ENCODE measurements at places on chromosomes 13 and 19.

DNA sequence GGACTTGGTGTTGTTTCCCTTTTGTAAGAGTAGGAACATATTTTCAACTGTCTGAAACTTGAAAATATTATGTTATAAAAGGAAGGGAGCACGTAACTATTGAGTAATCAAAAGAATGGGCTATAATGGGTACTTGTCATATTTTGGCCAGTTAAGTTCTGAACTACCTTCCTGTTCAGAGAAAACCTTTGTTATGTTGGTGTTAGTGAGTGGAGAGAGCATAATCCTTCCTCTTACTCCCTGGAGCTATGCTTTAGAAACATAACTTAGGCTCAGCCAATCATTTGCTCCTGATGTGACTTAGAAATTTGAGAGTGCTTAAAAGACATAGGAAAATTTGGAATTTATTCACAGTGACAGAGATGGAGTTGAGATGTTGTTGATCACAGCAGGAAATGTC, 482.5 kb upstream of the SPRY2 start:
- DNase-seq: no peak

DNA sequence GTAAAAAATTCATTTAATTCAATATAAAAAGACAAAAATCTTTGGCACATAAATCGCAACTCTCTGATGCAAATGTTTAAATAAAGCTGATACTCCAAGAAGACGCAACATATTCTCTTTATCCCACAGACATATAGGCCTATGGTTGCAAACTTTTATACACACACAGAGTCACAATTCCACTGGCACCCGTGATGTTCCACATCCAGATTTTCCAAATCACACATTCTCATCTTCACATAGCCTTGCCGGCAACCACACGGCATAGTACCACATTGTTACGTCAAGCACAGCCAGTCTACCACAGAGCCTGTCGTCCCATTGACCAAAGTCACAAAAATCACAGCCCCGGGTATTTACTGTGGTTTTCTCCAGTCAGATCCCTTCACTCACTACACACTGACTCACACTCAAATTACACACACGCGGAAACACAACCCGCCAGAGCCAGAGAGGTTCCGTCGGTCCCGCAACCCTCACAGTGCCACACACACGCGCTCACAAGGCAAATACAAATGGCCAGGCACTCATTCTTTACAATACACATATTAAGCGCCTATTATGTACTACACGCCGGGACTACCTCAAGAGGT, 546 bp upstream of the ZNF546 start:
- DNase-seq: peak; percentile 13

DNA sequence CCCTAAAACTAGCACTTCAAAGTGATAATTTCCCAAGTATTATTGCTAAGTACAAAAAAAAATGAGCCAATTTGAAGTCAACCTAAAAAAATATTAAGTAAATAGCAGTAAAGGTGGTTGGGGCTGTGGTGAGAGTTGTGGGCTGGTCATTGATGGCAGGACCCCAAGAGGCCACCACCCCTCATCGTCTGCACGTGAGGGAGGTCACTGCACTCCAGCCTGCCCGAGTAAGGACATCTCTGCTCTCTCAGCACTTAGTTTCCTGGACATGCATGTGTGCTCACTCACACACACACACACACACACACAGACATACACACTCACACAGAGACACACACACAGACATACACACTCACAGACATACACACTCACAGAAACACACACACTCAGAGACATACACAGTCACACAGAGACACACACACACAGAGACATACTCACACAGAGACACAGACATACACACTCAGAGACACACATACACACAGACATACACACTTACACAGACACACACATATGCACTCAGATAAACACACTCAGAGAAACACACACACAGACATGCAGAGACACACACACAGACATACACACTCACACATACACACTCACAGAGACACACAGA, 127.2 kb upstream of the SOX1 start:
- no peak for DNase-seq

GRCh38 chr19:15529774-15530372, 21.5 kb downstream of the CYP4F22 start:
- peak; percentile 20 for DNase-seq

GRCh38 chr13:91050970-91051369, 296.5 kb upstream of the MIR17HG start:
- DNase-seq: no peak

DNA sequence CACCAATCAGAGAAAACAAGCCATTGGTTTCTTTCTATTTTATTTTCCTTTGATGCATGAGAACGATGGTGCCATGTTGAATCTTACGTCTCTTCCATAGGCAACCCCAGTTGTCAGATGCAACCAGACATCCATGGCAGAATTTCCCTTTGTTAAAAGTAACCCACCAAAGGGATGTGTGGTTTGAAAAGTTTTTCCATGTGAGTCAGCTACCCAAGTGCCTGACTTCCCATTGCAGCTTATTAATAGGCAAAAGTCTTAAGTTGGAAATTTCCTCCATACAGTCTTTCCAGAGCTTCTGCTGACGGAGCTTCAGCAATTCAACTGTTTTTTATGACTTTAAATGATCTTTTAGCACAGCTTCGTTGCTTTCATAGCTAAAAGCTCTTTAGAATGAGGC, 73.8 kb upstream of the FAM216B start:
- DNase-seq: no peak

GRCh38 chr19:35484252-35485036, 5.8 kb downstream of the KRTDAP start:
- no peak for DNase-seq

DNA sequence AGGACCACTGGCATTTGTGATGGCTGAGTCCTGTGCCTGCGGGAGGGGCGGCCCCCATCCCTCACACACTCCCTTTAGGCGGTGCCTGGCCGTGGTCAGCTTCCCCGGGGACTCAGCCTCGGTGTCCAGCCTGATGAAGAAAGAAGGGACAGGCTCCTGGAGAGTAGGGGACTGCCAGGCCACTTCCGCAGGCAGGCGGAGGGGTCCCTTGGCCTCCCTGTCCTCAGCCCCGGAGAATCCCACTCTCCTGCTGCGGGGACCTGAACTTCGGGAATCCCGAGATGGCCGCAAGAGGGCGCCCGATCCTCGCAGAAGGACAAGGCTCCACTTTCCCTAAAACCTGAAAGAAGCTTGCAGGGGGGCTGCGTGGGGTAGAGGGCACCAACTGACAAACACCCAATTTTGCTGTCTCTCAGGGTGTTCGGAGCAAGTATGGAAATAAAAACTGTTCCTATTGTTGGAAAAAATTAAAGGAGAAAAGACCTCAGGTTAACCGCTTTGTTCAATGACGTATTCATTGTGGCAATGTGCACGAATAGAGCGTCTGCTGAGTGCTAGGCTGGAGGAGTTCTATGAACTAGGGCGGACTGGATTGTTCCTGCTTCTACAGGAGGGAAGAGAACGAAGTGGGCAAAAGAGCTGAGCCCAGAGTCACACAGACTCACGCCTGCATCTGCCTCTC, 297.3 kb downstream of the ZNF536 start:
- DNase-seq: no peak

GRCh38 chr13:105491345-105491744, 1044.1 kb downstream of the EFNB2 start:
- DNase-seq: no peak

DNA sequence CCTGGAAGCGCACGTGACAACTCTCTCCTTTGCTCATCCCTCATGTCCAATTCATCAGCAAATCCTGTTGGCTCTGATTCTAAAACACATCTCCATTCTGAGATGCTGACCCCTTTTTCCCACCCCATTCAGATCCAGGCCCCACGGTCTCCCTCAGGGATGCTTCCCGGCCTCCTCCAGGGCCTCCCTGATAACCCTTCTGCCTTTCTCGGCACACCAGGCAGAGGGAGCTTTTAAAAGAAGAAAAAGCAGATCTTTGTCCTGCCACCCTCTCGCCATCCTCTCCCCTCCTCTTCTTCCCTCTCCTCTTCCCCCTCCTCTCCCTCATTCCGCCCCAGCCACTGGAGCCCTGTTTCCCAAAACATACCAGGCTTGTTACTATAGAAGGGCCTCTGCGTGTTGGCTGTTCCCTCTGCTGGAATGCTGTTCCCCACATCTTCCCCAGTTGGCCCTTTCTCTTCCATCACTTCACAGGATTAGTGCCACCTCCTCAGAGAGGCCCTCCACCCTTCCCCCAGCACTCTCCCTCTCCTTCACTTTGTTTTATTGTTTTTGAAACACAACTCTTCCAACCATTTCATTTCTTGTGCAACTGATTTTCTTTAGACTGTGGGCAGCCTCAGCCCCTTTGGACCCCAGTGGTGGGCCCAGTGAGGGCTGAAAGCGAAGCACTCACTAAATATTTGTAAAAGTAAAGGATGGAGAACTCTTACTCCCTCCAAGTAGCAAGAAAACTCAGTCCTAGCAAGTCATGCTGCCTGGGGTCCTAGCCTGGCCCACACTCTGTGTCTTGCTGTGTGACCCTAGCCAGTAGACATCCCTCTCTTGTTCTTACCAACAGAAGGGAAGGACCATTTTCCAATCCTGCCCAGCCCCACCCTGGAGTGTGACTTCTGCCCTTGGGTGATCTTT, 2.5 kb upstream of the CRLF1 start:
- no peak for DNase-seq

DNA sequence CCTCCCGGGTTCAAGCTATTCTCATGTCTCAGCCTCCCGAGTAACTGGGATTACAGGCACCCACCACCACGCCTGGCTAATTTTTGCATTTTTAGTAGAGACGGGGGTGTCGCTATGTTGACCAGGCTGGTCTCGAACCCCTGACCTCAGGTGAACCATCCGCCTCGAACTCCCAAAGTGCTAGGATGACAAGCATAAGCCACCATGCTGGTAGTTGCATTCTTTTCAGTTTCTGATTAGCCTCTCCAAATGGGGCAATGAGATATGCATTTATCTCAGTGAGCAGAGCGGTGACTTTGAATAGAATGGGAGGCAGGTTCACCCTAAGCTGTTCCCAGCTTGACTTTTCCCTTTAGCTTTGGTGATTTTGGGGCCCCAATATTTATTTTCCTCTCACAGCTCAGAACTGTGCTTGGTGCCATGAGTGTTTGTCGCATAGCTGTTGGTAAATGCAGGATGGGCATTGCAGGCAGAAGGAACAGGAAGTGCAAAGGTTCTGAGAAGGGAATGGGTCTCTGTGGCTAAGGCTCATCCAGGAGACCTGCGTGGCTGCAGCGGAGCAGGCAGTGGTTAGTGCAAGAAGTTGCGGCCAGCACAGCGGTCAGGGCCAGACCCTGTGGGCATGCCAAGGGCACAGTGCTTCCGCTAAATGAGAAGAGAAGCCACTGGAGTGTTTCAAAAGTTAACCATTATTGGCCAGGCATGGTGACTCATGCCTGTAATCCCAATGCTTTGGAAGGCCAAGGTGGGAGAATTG, 20.7 kb downstream of the LYPD3 start:
- DNase-seq: no peak

DNA sequence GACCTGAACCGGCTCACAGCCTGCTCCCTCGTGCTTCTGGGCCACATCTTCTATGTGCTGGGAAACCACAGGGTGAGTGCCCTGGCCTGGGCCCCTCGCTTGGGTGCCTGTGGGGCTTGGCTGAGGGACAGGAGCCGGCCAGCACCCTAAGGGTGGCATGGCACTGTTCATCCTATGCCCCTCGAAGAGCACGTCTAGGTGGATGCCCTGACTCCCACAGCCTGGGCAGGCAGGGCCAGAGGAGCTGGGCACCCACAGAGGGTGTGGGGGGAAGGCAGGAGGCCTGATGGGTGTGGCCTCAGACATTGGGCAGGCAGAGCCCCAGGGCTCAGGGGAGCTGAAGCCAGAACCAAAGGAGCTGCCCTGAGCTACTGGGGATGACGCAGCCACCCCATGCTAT, 28.7 kb downstream of the MAU2 start:
- no peak for DNase-seq

GRCh38 chr13:78160793-78161192, 242.2 kb upstream of the EDNRB start:
- peak; percentile 14 for DNase-seq

DNA sequence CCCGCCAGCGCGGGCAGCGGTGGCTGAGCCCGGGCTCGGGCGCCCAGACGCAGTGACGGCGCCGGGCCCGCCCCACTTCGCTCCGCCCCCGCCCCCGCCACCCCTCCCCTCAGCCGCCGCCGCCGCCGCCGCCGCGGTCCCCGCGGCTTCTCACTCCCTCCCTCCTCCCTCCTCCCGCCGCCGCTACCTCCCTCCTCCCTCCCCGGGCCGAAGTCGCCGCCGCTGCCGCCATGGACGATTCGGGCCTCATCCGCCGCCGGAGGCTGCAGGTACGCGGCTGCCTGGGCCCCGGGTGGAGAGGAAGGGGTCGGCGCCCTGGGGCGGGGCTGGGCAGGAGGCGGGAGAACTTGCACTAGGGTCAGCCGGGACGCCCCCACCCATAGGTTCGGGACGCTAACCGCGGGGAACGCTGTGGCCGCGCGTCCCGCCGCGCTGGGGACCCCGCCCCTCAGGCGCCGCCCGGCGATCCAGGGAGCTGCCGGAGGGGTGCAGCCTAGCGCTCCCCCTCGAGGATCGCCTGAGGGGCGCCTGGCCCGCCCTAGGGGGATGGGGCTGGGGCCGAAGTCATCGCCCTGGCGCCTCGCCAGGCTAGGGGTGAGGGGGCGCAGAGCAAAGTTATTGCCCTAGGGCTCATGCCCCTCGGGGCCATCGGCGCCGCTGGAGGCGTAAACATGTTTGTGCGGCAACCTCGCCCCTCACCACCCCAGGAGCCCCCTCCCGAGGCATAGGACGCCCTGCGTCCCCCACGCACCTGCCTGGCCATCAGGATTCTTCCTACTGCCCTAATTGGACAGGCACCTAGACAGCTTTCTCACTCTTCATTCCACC, 427 bp downstream of the RTBDN start:
- no peak for DNase-seq

DNA sequence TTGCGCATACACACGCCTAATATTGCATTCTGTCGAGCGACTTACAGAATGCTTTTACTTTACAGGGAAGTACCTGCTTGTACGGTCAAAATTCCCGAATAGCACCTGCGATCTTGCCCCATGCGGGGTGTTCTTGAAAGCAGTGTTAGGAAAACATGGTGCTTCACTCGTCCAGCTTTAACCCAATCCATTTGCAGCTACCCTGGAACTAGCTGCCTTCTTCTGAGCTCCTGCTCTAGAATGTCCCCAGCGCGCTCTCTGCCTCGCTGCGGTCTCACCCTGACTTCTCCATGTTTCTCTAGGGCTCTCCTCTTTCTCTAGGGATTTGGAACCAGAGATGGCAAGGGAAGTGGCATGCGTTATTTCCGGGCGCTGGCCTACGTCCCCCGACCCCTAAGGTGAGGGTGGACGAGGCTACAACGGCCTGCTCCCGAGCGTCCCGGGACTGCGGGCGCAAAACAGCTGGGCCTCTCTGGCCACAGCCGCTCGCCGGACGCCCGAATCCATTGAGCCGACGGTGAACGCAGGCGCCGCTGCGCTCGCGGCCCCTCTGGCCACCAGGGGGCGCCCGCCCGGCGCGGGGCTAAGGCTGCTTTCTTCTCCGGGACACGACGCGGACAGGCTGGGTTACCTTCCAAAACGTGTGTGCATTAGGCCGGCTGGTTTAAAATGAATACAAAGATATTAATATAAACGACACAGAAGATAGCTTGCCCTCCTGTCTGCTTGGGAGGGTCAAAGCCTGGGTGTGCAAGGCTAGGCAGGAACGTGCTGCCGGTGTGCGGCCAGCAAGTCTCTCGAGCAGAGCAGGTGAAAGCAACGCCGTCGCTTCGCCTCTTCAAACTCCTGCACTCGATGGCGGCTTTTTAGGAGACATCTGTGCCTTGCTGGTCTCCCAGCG, 1.8 kb upstream of the SPRY2 start:
- DNase-seq: no peak

GRCh38 chr13:113905018-113905417, 41.1 kb upstream of the GAS6 start:
- no peak for DNase-seq

All from GM04504 (cell line).